NAMALWA (cell line): ENCODE measurements at places on chromosomes 3 and 15.

- peak; percentile 15 for DNase-seq
These were observed 1.1 kb upstream of the SUCLG2 start for GRCh38 chr3:67655364-67656121.

DNA sequence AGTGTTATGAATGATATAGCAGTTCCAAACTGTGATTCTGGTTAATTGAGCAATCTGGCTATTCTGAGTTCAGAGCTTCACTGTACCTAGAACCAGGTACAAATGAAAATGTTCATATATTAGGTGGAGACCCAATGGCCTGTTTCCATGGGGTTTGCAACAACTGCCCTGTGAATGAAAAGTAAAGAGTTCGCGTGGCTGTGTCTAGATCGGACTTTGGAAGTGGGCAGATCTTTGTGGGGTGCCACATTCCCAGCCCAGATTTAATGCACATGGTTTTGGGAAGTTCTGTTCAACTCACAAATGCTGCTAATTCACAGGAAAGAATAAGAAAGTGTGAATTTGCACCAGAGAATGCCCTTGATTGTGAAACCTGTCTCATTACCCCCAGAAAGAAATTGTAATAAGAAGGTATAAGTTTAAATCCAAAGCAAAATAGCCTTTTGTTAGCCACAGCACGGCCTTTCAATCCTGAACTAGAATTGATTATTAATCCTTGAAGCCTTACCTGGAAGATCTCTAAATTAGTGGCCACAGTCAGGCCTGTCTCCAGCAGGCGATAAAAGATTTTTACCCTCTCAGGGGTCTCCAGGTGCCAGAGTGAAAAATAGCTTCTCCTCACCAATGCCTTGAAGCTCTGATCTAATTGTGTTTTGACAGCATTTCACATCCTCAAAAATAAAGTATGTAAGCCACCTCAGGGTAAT lies 22.6 kb downstream of the WHAMM start:
- DNase-seq = no peak

- no peak for DNase-seq
These were observed 48.3 kb upstream of the IQSEC1 start for GRCh38 chr3:13121553-13122001.

DNA sequence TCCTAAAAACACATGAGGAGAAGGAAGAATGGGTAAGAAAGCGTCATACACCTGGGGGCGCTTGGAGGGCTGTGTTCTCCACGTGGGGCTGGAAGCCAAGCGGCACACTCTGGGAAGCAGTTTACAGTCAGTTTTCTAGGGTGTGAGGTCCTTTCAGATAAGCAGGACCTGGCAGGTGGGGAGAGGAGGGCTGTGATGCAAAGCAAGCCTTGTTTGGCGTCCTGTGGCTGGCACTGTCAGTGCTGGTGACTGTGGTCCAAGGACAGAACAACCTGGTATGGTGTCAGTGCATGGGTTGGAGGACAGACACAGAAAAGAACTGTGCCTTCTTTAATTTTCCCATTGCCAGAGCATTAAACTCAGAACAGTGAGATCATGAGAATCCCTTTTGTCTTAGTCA lies 260.7 kb upstream of the NR2E3 start:
- no peak for DNase-seq

GRCh38 chr3:120198305-120198878 lies 86.6 kb downstream of the GPR156 start:
- DNase-seq = peak; percentile 15

GRCh38 chr3:190074817-190075216 lies 45.9 kb downstream of the P3H2 start:
- no peak for DNase-seq

DNA sequence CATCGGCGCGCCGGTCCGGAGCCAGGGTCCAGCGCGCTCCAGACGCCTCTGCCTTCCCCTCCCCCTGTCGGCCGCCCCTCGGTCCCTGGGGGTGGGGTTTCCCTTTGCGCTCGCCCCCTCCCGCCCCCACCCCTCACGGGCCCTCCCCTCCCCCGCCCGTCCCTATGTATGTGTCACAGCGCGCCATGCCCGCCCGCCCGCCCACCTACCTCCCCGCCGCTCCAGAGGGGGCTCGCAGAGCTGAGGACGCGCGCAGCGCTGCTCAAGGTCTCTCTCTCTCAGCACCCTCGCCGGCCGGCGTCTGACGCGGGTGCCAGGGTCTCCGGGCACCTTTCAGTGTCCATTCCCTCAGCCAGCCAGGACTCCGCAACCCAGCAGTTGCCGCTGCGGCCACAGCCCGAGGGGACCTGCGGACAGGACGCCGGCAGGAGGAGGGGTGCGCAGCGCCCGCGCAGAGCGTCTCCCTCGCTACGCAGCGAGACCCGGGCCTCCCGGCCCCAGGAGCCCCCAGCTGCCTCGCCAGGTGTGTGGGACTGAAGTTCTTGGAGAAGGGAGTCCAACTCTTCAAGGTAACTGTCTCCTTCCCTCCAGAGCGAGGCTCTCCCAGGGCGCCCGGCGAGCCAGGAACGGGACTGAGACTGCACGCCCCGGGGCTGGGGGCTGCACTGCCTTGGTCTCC lies at the start of gene ACAN:
ACAN (plus strand) TSS at position 196 of the 679 bp plus-strand sequence. CDS start 32,771 bp downstream, outside the sequence.
- DNase-seq = no peak

- DNase-seq = no peak
These were observed 26.4 kb upstream of the ABHD17C start for GRCh38 chr15:80668546-80669236.

DNA sequence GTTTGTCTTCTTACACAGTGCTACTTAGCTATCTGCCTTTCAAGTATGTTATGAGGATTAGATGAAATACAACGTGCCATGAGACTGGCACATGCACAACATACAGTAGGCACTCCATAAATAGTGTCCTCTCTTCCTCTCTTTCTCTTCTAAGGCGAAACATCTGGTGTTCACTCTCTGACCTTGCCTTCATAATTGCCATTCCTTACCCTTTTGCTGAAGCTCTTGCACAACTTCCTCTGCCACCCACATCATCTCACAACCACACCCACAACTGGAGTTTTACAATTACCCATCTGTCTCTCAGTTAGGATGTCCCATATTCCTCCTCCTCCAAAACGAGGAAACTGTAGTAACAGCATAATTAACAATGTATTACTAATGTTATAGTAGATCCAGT lies 26.4 kb upstream of the ACP3 start:
- DNase-seq = no peak

DNA sequence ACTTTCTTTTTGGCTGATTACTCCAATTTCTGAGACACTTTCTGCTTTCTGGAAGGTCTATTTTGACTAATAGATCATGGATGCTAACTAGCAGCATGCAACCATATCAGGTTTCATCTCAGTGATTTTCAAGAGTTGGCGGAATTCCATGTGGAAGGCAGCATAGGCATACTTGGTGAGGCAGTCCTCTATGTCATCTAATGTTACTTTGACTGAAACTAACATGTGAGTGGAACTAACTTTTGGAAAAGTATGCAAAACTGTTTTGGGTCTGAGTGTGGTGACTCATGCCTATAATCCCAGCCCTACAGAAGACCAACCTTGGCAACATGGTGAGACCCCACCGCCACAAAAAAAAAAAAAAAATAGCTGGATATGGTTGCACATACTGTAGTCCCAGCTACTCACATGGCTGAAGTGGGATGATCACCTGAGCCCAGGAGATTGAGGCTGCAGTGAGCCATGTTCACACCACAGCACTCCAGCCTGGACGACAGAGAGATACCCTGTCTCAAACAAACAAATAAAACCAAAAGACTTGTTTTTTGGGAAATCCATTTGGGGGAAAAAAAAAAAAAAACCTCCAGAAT lies 1033.7 kb downstream of the ROBO1 start:
- no peak for DNase-seq
